Bronchial epithelial cell (primary cell): ENCODE measurements at places on chromosomes 2 and 18. TPM values are rescaled to one million over a fixed set of nuclear protein-coding genes. Genes with fewer than 3 reads are reported as not detected.

The LRRTM1 gene
- total RNA-seq, result not detected in 2 replicates

The LCT gene
- total RNA-seq, result under 0.01 TPM in 1 of 2 replicates, not detected in the other

The OSGEPL1 gene
- 2.8 and 6.6 TPM in 2 replicates for total RNA-seq

The NR4A2 gene
- under 0.01 and 0.26 TPM in 2 replicates for total RNA-seq

DNA sequence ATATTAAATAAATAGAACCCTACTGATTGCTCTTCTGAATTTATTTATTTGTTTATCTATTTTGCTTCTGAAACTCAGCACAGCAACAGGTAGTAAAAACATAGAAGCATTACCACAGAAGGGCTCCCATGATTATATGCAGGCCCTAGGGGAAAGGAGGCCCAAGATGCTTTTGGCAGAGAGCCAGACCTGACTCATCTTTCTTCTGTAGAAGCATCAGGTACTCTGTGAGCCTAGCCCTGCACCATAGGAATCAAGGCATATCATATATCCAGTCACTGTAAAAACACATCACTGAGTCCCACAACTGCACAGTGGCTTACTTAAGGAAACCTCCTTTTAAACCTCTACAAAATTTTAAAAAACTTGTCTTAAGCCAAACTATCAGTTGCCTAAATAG is 1.8 kb downstream of the SCN9A start:
- peak; percentile 91 for DNase-seq

DNA sequence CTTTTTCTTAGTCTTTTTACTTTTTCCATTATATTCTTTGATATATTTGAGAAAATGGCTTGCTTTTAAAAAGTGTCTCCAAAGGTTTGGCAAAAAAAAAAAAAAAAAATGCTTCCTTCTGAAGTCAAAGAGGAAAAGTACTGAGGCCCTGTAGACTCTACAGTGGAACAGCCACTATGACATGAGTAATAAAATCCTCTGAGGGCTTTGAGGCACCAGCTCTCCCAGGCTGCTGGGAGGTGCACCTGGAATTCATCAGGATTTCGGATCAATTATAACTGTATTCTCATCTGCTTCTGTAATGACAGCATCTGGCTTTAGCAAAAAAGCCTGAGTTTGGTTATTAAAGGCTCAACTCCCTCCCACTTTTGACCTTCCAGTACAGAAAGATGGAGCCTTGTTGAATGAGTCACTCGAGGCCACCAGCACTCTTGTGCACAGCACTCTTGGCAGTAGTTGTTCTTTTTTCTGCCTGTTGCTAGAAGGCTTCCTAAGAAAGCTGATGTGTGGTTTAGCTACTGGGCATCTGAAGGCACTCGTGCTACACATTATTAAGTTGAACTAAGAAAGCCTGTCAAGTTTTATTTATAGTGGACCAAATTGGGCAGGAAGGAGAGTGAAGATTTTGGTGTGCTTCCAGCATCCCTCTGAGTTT is 131.3 kb downstream of the PRPF40A start:
- peak; percentile 18 for DNase-seq

DNA sequence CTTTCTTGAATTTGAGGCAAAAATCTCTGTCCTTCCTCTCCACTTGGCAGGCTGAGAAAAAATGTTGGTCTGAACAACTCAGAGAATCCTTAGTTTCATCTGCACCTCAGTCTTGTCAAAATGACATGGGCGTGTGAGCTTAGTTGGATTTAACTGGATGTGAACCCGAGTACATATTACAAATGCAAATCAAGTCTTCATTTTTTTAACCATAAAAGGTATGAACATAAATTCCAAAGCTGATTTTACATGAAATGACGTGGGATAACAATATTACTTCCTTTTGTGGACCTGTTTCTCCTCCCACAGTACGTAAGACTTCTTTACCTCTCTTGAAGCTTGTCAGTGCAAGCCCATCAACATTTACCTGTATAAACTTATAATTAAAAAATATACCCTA is 32.6 kb upstream of the RND3 start:
- peak; percentile 84 for DNase-seq

DNA sequence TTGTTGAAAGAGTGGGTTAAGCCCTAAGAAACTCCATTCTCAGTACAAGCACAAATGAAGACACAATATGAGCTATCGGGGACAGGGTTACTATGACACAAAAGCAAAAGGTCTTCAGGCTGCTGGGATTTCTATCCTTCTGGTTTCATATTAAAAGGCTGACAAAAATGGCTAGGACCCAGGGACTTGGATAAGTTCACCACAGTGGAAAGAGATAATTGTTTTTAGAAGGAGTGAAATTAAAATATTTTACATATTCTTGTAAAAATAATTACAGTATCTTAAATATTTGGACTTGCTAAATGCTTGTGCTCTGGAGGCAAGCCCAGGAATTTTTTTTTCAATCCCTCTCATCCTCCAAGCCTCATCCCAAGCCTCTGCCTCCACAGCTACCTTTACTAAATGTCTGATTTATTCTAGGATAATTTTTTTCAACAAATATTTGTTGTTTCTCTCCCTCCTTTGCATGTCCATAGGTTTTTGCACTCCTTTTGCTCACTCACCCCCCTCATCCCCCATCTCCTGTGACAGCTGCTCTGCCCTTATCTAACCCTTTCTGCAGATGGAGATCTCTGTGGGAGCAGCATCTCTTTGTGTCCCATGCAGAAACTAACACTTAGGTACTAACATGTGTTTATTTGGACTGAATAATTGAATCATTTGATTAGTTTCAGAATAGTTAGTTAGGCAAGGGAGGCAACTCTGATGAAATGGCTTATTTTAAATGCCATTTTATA is 47.8 kb upstream of the NABP1 start:
- no peak for DNase-seq

- peak; percentile 100 for DNase-seq
These were observed 651.9 kb downstream of the SLC4A3 start for GRCh38 chr2:220279372-220279771.
